Naive thymus-derived CD4-positive, alpha-beta T cell (primary cell): ENCODE measurements at places on chromosomes 16 and 17. TPM values are rescaled to one million over a fixed set of nuclear protein-coding genes. Genes with fewer than 3 reads are reported as not detected.

- no peaks in the 10 kb centered on the region for H3K27me3 ChIP-seq
- no peaks in the 10 kb centered on the region for H3K36me3 ChIP-seq
- no peak for DNase-seq
- H3K27ac ChIP-seq = no peak overlapping the region
- no peaks in the 10 kb centered on the region for H3K4me1 ChIP-seq
- H3K4me3 ChIP-seq = no peak overlapping the region
Observed at GRCh38 chr16:87218281-87219055, 98.7 kb downstream of the C16orf95 start.

GRCh38 chr16:56679818-56680217 is 2.5 kb upstream of the MT1X start:
- H3K27me3 ChIP-seq = no peaks in the 10 kb centered on the region
- H3K4me1 ChIP-seq = peaks cover 22% of the 10 kb centered on the region
- no peaks in the 10 kb centered on the region for H3K36me3 ChIP-seq
- H3K27ac ChIP-seq = no peak overlapping the region
- DNase-seq = no peak

- no peaks in the 10 kb centered on the region for H3K27me3 ChIP-seq
- no peak overlapping the region for H3K4me3 ChIP-seq
Observed at GRCh38 chr17:6047966-6048365, 22.2 kb upstream of the WSCD1 start.

DNA sequence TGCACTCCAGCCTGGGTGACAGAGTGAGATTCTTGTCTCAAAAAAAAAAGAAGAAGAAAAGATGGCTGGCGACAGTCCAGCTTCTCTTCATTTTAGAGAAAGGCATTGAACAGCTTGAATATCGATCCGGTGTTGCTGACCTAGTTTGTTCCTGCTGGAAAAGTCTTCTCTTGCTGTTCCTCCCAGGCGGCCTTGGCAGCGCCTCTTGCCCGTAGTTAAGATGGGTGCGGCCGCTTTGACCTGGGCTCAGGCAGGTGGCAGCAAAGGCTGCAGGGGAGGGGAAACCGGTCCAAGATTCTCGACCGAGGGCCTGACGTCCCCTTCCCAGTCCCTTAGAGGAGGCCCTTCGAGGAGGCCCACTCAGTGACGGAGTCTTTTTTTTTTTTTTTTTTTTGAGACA is 3.8 kb upstream of the ZNF764 start:
- H3K4me3 ChIP-seq = no peak overlapping the region
- H3K27ac ChIP-seq = peak overlapping the region; percentile 67
- H3K36me3 ChIP-seq = no peaks in the 10 kb centered on the region
- no peak for DNase-seq
- peaks cover 10% of the 10 kb centered on the region for H3K4me1 ChIP-seq

DNA sequence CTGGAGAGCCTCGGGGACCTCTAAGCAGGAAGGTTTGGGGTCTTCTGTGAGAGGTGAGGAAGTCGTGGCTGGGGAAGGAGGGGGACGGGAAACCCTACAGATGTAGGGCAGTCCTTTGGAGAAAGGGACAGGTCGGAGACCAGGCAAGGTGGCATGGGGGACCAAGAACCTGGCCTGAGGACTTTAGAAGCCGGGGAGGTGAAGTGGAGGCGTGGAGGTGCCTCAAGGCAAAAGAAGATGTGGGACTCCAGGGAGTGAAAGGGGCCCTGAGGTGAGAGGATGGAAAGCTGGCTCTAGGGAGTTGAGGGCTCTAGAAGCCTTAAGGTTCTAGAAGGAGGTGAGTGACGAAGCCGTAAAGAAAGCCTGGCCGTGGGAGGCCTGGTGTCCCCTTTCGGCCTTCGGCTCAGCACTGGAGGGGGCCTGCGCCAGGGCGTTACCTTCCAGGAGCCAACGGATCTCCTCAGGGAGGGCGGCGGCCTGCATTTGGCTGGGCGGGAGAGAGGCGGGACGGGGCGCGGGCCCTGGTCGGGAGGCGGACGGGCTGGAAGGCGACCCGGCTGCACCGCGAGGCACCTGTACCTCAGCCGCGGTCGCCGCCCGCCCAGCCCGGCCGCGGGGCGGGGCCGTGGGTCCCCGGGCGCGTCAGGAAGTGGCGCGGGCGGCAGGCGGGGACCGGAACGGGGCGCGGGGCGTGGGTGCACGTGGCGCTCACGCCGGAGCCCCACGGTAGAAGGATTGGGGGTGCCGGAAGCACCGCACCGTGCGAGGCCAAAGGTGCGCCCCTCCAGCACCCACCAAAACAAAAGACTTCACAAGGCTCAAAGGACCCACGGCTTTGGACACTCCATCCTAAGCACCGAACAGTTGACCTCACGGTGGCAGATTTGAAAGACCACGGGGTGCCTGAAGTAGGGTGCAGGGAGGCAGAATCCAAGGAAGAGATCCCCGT is at the start of gene SKAP1:
Gene SKAP1 (minus strand): TSS at position 577 of the 949 bp plus-strand sequence.
- DNase-seq = peak; percentile 67
- no peaks in the 10 kb centered on the region for H3K36me3 ChIP-seq
- H3K27me3 ChIP-seq = no peaks in the 10 kb centered on the region

DNA sequence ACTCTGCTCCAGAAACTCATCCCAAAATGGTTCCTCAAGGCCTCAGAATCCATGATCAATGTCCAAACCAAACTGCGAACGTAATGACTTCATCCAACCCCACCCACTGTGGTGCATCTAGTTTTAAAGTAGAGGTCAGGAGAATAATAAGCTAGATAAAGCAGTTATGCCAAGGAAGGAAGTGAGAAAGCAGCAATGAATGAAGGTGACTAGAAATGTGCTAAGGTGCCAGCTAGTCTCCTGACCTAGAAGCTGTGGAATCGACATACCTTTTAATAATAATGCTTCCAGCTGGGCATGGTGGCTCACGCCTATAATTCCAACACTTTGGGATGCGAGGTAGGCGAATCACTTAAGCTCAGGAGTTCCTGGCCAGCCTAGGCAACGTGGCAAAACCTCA is 99.2 kb downstream of the SMG6 start:
- H3K36me3 ChIP-seq = peaks cover 3% of the 10 kb centered on the region
- H3K27me3 ChIP-seq = no peaks in the 10 kb centered on the region
- no peak overlapping the region for H3K4me3 ChIP-seq
- no peak overlapping the region for H3K27ac ChIP-seq

GRCh38 chr16:8966817-8967131 is 3.1 kb upstream of the USP7 start:
- no peak overlapping the region for H3K27ac ChIP-seq
- peaks cover 3% of the 10 kb centered on the region for H3K4me1 ChIP-seq
- no peak for DNase-seq
- no peaks in the 10 kb centered on the region for H3K36me3 ChIP-seq
- no peaks in the 10 kb centered on the region for H3K27me3 ChIP-seq

DNA sequence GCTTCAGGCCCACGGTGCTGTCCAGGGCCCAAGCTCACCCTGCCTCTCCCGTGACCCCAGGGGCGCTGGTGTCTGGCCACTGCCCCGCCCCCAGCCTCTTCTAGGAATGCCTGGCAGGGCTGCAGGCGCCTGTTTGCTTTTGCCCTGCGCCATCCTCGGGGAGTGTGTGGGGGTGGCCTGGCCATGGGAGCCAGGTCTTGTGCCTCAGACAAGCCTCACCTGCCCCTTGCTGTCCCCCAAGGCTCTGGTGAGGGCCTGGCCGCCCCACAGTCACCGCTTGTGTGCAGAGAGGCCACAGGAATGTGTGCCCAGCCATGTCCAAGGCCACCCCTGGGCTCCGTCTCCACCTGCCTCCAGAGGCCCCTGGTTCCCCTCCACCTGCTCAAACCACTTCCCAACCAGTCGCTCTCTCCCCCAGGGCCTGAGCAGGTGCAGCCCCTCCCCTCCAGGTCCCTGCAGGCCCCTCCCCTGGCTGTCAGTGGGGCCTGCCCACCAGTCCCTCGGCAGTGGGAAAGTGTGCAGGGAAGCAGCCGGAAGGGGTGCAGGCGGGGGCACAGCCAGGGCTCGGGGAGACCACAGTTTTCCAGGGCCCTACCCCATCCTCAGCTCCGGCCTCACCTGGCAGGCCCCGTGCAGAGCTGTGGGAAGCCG is 841 bp upstream of the IGFALS start:
- H3K4me3 ChIP-seq = no peak overlapping the region
- no peaks in the 10 kb centered on the region for H3K27me3 ChIP-seq
- H3K27ac ChIP-seq = no peak overlapping the region
- no peaks in the 10 kb centered on the region for H3K36me3 ChIP-seq
- no peak for DNase-seq

- H3K36me3 ChIP-seq = no peaks in the 10 kb centered on the region
- H3K4me3 ChIP-seq = no peak overlapping the region
- H3K27ac ChIP-seq = no peak overlapping the region
- no peaks in the 10 kb centered on the region for H3K27me3 ChIP-seq
Observed at GRCh38 chr16:48156790-48157209, 1.0 kb upstream of the ABCC12 start.

DNA sequence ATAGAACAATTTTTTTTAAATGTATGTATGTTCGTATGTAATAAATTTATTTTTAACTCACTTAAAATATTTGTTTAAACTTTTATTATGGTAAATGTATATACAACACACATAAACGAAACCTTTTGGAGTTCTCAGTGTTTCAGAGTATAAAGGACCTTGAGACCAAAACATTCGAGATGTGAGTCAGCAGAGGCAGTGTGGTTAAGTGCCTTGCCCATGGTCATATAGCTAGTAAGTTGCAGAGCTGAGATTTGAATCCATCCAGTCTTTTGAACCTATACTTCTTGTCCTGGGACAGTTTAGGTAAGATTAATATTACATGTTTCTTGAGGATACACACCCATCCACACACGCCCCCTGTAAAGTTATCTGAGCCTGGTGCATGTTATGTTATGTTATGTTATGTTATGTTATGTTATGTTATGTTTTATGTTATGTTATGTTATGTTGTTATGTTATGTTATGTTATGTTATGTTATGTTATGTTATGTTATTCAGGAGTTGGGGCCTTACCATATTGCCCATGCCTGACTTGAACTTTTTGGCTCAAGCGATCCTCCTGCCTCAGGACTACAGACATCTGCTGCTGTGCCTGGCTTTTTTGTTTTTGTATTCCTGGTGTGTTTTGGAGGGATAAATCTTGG is 41.8 kb downstream of the TNRC6A start:
- no peaks in the 10 kb centered on the region for H3K27me3 ChIP-seq
- no peak overlapping the region for H3K4me3 ChIP-seq
- H3K4me1 ChIP-seq = no peaks in the 10 kb centered on the region
- no peaks in the 10 kb centered on the region for H3K36me3 ChIP-seq
- H3K27ac ChIP-seq = no peak overlapping the region

The ESRP2 gene
- not detected in 2 replicates for total RNA-seq

- H3K27ac ChIP-seq = no peak overlapping the region
- no peak overlapping the region for H3K4me3 ChIP-seq
- H3K4me1 ChIP-seq = no peaks in the 10 kb centered on the region
- no peak for DNase-seq
- no peaks in the 10 kb centered on the region for H3K36me3 ChIP-seq
Observed at GRCh38 chr16:85149776-85150175, 37.5 kb upstream of the CIBAR2 start.

- H3K36me3 ChIP-seq = peaks cover 10% of the 10 kb centered on the region
- no peaks in the 10 kb centered on the region for H3K27me3 ChIP-seq
- H3K4me3 ChIP-seq = peak overlapping the region; percentile 37
- peaks cover 66% of the 10 kb centered on the region for H3K4me1 ChIP-seq
- H3K27ac ChIP-seq = peak overlapping the region; percentile 83
- peak; percentile 61 for DNase-seq
Observed at GRCh38 chr17:76145231-76146052, 4.4 kb upstream of the FOXJ1 start.

- peak overlapping the region; percentile 85 for H3K4me3 ChIP-seq
- H3K27me3 ChIP-seq = no peaks in the 10 kb centered on the region
- peak; percentile 57 for DNase-seq
- peak overlapping the region; percentile 98 for H3K27ac ChIP-seq
Observed at GRCh38 chr17:75778861-75779249, 5.8 kb upstream of the UNK start.

DNA sequence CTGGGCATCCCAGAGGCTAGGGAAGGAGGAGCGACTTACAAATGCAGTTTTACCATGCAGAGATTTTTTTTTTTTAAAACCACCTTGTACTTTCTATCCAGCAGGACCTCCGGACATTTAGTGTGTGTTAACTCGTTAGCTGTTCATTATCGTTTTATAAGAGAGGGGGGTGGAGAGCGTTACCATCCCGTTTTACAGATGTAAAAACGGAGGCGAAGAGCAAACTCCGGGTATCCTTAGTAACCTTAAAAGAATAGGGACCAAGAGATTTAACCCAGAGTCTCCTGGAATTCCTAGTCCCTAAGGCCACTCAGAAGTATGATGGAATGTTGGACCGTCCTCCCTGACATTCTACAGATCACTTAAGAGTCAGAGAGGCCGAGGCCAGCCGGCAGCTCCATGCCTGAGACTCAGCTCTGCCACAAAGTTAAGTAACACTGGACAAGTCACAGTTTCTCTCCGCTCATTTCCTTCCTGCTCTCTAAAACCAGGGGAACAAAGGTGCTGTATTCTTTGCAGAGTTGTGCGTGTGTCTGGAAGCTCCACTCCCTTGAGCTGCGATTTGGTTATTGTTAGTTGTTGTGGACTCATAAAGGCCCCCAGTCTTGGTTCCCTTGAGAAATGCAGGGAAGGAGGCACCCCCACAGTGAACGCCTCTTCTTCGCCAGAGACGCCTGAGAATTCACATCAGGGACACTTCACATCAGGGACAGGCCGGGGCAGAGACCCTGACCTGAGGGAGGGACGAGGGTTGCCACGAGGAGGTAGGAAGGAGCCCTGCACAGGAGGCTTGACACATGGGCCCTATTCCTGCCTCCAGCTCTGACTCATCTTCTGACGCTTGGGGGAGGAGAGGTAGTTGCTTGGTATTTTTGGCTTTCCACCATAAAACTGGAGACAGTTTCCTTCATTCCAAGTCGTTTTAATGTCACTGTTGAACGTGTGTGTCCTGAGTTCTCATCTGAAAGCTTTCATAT is 1.2 kb downstream of the DUSP14 start:
- peak overlapping the region; percentile 58 for H3K4me3 ChIP-seq
- no peaks in the 10 kb centered on the region for H3K36me3 ChIP-seq
- H3K27me3 ChIP-seq = no peaks in the 10 kb centered on the region

- H3K4me1 ChIP-seq = no peaks in the 10 kb centered on the region
- H3K27me3 ChIP-seq = no peaks in the 10 kb centered on the region
- no peak for DNase-seq
- no peak overlapping the region for H3K4me3 ChIP-seq
- no peak overlapping the region for H3K27ac ChIP-seq
Observed at GRCh38 chr17:57626520-57627210, 118.4 kb downstream of the CCDC182 start.

DNA sequence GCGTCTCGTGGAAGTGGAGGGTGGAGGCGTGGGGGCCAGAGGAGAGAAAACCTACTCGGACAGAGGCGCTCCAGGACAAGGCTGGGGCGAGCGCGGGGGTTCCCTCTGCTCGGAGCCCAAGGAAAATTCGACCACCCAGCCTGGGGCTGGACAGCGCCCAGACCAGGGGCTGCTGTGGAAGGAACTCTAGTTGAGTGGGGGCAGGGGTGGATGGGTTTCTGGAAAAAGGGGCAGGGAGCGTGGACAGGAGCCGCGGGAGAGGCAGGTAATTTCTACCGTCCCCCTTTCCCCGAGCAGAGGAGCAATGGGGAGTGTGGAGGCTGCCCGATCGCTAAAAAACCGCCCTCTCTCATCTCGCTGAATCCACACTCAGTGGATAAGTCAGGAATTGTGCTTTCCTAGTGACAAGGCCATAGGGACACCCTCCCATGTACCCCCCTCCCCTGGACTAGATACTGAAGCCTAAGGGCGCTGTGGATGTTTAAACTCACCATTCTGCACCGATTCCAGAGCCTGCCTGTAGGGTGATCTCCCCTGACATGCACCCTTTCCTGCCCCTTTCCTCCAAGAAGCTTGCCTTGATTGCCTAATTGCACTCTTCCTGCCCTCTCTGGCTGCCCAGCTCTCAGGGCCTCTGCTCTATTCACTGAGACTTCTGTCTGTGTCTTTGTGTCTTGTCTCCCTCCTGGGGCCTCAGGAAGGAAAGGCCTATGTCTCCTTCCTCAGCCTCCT is 90.7 kb upstream of the TMEM97 start:
- no peaks in the 10 kb centered on the region for H3K27me3 ChIP-seq
- no peaks in the 10 kb centered on the region for H3K4me1 ChIP-seq
- H3K4me3 ChIP-seq = no peak overlapping the region
- DNase-seq = no peak
- no peak overlapping the region for H3K27ac ChIP-seq
